Brain pericyte (primary cell): ENCODE measurements at places on chromosomes 3 and 15.

DNA sequence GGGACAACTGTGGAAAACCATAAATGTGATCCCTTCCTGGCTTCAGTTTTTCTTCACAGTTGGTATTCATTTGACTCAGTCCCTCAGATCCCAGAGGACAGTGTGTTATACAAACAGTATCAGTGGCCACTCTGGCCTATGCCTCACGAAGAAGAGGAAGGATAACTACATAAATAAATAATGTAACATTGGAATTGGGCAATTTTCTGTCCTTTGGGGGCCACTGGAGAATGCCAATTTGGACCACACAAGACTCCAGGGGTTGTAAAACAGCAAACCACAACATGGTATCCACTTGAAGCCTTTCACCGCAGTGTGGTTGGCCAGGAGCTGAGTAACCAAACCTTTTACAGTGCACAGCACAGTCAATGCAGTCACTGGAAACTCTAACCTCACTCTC is 1077.0 kb downstream of the ROBO2 start:
- DNase-seq: peak; percentile 93

- DNase-seq: no peak
Measured at GRCh38 chr3:50612970-50613846, 1.6 kb upstream of the CISH start.

- no peak for DNase-seq
Measured at GRCh38 chr3:169008776-169009358, 654.6 kb downstream of the MECOM start.

DNA sequence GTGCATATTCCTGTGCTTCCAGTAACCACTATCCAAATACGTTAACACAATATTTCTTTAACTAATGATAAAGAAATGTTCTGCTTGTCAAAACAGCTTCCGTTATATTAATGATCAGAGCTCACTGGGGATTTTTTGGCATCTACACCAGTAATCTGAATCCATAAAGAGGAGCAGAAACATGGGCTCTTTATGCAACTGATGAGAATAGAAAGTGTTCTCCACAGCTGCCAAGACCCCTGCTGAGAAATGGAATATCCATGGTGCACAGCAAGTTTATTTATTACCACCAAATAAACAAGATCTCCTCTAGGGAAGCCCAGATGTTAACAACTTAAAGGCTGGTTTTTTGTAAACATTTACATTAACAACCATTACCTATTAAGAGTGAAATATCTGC is 54.5 kb downstream of the ALDH1A2 start:
- DNase-seq: peak; percentile 66

GRCh38 chr3:55484801-55485791 is 2.0 kb downstream of the WNT5A start:
- DNase-seq: no peak

DNA sequence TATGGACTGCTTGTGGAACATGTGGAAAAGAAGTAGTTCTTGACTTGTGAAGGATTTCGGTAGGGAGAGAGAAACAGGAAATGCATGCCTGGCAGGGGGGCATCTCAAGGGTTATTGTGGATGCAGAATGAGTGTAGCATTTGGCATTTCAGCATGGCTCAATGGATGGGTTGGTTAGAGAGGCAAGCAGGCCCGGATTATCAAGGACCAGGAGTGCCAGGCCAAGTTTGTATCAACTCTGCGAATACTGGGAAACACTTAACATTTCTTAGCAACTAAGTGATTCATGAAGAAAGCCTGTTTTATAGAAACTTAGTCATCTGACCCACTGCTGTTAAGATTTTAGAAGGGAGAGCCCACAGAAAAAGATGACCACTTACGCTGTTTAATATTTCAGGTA is 33.6 kb downstream of the KIF15 start:
- DNase-seq: no peak

- no peak for DNase-seq
Measured at GRCh38 chr3:52277972-52278509, 408 bp downstream of the WDR82 start.

DNA sequence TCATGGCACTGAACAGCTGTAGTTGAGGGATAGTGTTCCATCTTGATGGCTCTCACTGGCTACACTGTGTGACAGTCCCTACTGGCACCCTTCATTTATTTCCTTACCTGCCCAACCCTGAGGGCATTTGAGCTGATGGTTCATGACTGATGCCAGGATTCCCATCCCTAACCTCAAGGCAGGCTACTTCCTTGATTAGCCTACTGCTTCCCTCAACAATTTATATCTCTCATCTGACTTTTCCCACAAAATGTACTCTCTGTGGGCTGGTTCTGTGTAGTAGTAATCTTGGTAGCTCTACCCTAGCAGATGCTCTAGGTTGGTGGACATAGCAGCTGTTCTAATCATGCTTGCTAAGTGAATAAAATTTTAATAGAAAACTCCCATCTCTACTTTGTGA is 106.0 kb downstream of the THRB start:
- no peak for DNase-seq

DNA sequence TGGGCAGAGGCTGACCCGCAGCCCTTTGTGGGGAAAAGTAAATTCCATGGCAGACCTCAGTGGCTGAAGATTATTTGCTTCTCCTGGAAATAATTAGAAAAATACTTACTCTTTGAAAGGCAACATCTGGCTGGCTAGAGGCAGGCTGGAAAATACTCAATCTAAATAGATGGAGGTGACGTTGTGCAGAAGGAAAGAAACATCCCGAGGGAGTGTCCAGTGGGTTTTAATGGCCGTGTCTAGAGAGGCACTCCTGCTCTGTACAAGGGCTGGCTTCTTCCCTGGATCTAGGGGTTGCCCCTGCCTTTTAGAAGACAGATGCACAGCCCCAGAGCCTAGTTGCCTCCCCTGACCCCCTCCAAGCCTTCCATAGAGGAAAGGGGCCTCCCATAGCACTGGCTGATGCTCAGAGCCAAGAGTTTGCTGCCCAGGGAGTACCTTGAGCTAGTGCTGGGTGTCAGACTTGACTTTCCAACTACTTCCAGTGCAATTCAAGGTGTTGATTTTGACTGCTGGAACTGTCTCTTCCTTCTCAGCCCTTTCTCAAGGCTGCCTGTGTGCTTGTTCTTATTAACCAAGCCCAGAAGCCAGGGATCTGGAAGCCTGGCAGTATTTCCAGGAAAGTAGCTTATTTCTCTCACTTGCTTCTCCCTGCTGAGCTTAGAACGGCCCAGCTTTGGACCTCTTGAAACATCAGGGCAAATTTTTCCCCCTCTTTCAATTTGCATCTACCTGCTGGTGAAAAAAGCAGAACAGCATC is 27.4 kb downstream of the CGNL1 start:
- DNase-seq: peak; percentile 32

GRCh38 chr3:137709011-137709601 is 55.0 kb upstream of the SOX14 start:
- DNase-seq: no peak

DNA sequence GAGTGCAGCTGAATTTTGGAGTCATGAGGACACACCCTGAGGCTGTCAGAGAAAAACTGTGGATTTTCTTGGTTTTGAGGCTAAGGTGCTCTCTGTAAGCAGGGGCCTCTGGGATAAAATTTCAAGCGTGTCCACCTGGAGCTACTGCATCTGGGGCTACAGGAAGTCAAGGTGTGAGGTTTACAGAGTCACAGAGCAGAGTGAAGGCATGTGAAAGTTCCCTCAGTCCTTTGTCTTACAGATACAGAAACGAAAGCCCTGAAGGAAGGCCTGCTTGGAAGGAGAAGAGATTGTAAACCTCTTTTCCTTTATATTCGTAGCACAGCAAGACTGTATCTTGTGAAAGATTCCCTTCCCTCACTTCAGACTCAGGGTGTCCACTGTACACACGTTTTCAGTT is 138.6 kb downstream of the OPA1 start:
- DNase-seq: no peak

GRCh38 chr15:57861034-57861638 is 154.6 kb downstream of the POLR2M start:
- DNase-seq: peak; percentile 26

DNA sequence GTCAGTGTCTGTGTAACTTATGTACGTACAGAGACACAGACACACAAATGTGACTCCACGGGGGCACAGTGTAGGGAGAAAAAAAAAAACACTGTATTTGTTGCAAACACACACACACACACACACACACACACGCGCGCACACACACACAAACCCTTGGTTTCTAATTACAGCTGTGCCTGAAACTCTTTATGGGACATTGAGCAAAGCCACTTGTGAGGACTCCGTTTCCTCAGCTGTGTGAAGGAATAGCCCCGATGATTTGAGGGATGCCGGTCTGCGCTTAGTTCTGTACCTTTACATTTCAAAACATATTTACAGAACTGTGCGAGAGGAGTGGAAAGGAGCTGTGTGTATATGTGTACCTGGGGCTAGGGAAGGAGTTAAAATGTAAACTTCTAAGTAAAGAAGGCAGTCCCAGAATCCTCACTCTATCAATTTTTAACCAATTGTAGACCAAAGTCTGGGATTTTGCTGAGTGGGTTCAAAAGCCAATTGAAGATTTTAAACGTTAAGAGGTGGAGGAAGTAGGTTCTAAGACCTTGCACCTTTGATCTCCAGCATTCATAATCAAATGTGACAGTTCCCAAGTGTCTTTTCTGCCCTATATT is 5.3 kb upstream of the BCL6 start:
- DNase-seq: no peak

DNA sequence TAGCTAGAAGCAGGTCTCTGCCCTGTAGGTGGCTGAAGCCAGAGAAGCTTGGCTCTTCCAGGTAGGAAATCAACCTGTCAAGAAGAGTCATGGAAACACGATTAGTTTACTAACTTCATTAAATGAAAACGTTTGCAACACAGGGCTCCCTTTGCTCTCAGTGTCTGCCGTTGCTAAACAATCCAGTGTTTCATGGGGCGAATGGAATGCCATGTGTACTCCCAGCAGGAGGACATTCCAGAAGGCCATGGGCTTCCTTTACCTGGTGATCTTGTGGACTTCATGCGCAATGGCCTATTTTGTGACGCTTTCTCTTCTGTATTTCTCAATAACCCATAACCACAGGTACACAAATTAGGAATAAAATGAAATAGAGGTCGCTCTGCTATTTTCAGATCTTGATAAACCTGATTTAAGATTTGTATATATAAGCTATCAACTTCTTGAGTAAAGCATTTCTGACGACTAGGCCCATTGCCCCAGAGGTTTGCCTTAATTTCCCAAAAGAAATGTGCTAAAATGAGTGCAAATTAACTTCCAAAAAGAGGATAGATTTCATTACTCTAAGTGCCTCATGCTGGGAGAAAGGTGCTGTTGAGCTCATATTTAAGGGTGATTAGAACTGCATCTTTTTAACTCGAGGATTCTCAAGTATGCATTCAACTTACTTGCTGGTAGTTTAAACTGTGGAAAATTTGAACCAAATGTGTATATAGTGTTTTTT is 171.0 kb downstream of the EPHA3 start:
- no peak for DNase-seq

- DNase-seq: peak; percentile 85
Measured at GRCh38 chr15:45456212-45457106, 66.1 kb downstream of the SLC30A4 start.

- DNase-seq: no peak
Measured at GRCh38 chr15:69830876-69831275, 266.8 kb downstream of the TLE3 start.

DNA sequence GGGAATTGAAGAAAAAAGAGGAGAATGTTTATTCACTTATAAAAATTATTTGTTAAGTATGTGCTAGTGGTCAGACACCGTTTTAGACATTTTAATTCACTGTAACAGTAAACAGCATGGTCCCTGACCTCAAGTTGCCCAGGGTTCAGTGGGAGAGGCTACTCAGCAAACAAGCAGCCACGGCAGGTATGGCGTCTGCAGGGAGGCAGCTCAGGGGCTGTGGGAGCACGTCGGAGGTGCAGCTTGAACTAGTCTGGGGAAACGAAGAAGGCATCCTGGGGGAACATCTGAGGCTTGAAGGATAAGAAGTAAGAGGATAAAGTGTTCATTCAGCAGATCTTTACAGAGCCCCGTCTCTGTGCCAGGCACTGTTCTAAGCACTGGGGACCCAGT is 66.0 kb downstream of the CRTC3 start:
- DNase-seq: no peak

DNA sequence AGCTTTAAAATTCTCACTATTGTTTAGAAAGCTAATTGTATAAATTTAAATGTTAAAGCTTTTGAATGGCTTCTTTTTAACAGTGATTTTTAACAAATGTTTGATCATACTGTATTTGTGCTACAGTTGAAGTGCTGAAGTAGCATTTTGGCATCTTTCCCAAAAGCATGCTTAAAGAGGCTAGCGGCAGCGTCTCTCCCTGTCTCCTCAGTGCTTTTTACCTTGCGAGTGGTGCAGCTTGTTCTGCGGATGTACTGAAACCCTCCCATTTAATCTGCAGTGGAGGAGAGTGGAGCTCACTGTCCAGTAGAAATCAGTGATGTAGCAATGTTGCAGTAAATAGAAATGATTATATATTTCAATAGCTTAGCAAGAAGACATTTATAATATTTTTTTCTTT is 43.7 kb downstream of the LRRC49 start:
- no peak for DNase-seq

GRCh38 chr3:134059671-134060560 is 30.2 kb upstream of the SLCO2A1 start:
- no peak for DNase-seq

GRCh38 chr3:189683546-189684255 is 52.5 kb downstream of the TP63 start:
- DNase-seq: no peak

DNA sequence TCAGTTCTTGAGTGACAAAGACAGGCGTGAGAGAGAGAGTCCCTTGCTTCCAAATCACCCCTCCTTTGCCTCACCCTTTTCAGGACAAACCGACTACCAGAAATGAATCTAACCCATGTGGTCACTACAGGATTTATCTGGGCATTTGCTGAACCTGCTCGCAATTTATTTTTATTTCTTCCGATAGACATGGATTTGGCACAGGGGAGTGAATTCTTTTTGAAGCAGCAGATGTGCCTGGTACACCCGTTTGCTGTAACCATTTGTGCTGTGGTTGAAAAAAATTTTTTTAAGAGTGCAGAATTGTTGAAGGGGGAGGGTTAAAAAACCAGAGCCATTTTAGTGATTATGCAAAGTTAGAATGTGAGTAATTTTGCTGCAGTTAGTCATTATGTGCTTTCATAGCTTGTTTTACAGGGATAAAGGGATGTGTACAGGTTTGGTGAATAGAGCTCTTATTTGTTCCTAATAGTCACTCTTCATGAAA is 442.0 kb downstream of the LPP start:
- no peak for DNase-seq

DNA sequence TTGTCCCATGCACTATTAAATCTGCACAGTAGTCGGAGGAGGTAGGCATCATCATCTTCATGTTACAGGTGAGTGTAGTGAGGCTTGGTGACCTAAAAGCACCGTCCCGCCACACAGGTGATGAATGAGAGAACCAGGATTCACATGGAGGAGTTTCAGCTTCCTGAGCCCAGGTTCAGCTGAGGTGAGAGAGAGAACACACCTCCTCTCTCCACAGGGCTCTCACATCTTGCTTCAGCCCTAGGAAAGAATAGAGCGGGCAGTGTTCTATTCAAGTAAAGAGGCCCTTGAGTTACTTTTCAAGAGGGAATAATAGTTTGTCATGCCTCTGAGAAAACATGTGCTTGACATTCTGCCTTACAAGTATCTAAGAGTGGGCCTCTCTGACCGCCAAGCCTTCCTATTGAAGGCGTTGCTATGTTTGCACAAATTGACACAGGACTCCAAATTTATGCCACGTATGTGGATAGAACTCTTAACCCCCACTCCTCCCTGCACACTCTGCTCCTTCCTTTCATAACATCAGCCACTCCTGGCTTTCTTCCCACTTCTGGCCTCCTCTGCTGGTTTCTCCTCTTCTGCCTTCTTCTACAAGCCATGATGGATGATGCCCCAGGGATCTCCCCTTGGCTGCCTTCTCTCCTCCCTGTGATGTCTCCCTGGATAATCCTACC is 138.3 kb upstream of the ABHD17C start:
- no peak for DNase-seq
